ENCODE measurements at places on chromosomes 5 and 9. TPM values are rescaled to one million over a fixed set of nuclear protein-coding genes. Genes with fewer than 3 reads are reported as not detected.

The GMCL2 gene
- total RNA-seq: not detected

The EXD3 gene
- 6.5 TPM for total RNA-seq

The PCDHGB4 gene
- 11.3 TPM for total RNA-seq

The PPP3R2 gene
- not detected for total RNA-seq

The SHOC1 gene
- total RNA-seq: not detected

The KIF12 gene
- total RNA-seq: not detected

The DENND4C gene
- total RNA-seq: 80.3 TPM

The TSLP gene
- total RNA-seq: 2.5 TPM

The LCN2 gene
- total RNA-seq: not detected

The PDE6A gene
- not detected for total RNA-seq

The DIRAS2 gene
- 1.4 TPM for total RNA-seq

The SPINK4 gene
- not detected for total RNA-seq

The HARS1 gene
- total RNA-seq: 70.7 TPM

The HEMGN gene
- total RNA-seq: not detected

The AUH gene
- total RNA-seq: 23.7 TPM
